ENCODE measurements at places on chromosomes 7 and 10.

DNA sequence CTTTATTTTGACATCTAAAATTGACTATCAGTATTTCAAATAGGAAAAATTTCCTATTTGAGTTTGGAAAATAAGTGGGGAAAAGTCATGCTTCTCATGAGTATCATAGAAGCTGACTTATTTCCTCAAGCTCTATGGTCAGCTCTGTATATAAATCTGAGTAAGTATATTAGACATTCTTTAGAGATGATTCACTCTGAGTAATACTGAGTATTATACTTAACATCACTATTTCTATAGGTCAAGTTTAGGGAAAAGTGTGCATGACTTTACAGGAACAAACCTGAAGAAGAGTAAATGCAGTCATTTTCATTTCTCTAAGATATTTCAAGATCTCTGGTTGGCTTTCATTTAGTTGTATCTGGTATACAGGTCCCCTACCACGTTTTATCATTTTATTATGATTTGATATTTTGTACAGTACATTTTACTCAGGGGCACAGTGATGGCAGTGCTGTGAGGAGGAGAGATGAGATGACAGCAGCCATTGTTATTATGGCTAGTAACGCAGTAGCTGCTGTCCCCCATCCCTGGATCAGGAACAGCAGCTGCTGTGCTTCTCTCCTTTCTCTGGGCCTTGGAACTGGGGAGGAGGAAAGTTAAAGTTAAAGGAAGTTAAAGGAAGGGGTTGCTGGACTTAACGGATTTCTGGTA lies 15.2 kb downstream of the SND1 start:
- DNase-seq: no peak

DNA sequence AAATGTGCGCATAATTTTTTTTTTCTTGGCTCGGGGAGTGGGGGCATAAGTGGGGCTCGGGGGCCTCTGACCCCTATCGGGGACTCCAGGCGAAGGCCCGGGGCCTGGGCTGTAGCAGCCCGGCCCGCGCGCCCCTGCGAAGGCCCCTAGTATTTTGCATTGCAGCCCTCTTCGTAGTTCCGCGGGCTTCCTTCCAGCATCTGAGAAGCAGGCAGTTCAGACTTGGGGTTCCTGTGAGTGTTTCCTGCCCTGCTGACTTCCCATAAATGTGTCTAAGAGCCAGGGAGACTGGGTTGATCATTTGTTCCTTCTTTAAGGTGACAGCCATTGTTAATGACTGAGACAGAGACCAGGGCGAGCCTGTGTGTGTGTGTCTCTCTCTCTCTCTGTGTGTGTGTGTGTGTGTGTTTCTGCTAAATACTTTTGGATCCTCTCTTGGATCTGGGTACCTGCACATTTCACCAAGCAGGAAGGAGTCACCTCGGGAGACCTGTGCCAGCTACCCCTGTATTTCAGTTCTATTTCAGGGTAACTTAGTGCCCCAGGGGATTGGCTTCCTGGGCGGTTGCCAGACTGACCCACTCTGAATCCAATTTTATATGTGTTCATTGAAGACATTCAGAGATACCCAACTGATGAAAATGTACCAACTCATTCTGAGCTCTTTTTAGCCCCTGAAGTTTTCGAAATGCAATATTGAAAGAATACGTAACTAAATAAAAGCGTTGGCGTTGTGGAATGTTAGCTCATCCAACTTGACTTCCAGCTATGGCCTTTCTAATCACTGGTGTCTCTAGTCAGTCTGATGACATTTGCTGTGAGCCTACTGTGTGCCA lies 805 bp downstream of the MSRB2 start:
- peak; percentile 40 for DNase-seq

DNA sequence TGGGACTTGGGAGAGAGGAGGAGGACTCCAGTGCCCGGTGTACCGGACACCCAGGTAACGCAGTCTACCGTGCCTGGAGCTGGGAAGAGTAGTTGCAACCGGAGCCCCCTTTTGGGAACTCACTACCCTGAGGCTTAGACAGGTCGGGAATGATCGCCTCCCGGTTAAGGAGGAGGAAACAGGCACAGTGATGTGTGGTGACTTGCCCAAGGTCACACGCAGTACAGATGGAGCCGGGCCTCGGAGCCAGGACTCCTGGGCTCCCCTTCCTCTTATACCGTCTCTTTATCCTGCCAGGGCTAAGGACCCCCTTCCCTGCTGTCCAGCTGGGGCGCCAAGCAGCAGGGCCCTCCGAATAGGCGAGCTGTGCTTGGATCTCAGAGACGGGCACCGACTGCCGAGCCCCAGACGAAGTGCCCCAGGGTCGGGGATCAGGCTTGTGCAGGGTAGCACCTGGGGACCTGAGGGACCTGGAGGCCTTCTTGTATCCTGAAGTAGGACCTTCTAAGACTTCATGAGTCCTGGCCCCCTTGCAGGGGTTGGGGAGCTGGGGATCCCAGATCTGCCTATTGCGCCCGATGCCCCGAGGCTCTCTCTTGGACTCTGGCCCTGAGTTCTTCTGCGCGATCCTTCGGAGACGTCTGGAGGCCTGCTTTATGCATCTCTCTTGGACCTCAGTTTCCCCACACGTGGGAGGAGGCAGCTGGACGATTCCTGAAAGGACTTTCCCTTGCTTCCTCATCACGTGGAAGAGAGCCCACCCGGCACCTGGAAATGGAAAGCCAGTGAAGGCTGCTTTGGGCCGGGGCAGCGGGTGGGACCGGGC lies 767 bp upstream of the CYP26A1 start:
- DNase-seq: no peak

- no peak for DNase-seq
These were observed 342.5 kb downstream of the PTPRN2 start for GRCh38 chr7:158244873-158245723.

GRCh38 chr7:22588351-22588750 lies 88.4 kb upstream of the STEAP1B start:
- DNase-seq: no peak

- DNase-seq: no peak
These were observed 80.7 kb downstream of the CUX1 start for GRCh38 chr7:101898106-101898505.

GRCh38 chr7:12564996-12565764 lies 5.3 kb upstream of the SCIN start:
- DNase-seq: no peak

DNA sequence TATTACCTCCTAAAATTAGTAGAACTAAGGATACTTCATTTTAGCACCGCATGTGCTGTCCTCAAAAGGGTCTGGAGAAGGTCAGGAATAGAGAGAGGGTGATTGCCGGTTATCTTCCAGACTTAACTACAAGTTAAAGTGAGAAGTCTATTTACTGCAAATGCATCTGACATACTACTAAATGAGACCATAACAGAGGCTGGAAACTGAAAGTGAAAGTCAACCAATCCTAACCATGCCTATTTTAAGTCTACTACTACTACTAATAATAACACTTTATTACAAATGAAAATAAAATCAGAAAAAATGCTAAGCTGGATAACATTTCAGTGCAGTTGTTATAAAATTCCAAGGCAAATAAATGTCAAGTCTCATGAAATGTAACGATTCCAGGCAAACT lies 244.7 kb downstream of the KIF20B start:
- DNase-seq: peak; percentile 22

- no peak for DNase-seq
These were observed 305.5 kb downstream of the C7orf25 start for GRCh38 chr7:42606193-42606905.

GRCh38 chr7:15313361-15313760 lies 248.5 kb downstream of the AGMO start:
- no peak for DNase-seq

DNA sequence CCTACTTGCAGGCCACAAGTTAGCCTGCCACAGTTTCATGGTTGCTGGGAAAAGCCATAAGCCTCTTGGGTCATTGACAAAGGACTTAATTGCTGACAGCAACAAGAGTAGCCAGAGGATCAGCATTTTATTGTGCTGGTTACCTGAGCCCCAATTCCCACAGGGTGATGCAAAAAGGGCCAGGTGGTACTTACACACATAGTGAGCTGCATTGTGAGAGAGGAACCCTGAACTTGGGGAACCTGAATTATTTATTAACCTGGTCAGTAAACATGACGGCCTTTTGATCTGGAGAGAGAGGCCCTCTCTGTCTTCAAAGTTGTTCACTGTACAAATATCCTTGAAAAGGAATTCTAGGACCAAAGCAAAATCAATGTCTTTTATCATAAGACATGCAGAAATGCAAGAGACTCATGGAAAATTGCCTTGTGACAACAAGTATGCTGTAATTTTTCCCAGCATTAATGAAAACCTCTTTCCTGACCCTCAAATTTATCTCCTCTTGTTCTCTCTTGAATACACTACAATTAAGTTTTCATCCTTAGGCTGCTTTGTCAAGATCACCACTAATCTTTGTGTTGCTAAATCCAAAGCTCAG lies 102.9 kb upstream of the PHYHIPL start:
- DNase-seq: no peak

DNA sequence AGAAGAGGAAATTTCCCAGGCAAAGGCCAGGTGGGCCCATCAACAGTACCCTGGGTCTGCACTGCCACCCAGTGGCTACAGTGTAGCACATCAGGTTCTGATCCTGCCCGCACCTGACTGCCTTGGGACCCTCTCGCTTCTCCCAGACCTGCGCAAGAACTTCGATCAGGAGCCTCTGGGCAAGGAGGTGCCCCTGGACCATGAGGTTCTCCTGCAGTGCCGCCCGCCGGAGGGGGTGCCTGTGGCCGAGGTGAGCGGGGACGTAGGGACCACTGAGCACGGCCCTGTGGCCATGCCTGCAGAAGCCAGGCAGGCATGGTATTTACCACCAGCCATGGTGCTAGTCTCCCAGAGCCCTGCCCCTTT lies 33.9 kb upstream of the SLC29A3 start:
- peak; percentile 27 for DNase-seq

DNA sequence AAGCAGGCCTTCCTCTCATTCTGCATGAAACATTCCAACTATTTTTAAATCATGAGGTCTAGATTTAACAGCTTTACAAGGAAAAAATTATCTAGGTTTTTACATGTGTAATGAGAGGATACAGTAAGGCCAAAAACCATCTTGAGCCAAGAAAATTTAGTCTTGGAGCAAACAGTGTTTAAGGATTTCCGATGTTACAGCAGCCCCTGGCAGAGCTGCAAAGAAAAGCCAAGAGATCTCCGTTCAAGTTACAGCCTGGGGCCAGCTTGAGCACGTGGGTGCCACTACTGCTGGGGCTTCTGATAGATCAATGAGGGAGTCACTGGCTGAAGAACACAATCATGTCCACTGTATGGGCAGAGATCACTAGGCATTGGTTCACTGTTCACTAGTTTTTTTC lies 156.2 kb downstream of the EVX1 start:
- no peak for DNase-seq

DNA sequence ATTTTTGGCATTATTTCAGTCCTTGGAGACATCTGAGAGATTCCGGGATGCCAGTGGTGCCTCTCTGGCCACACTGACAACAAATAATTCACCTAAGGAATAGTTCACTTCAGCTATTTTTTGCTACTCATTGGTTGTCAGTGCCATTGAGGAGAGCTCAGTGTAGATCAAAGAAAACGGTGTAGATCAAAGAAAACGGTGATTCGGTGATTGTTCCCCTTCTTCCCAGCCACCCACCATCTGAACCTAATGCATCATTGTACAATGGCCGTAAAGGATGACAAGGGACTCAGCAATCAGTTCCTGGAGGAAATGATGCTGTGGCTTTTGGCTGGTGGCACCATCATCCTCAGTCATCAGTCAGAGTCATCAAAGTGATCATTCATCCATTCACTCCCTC lies 80.6 kb downstream of the PTPRZ1 start:
- DNase-seq: no peak

GRCh38 chr7:25541094-25541821 lies 313.0 kb upstream of the NPVF start:
- DNase-seq: no peak

GRCh38 chr10:404346-404745 lies 269.1 kb downstream of the ZMYND11 start:
- DNase-seq: no peak

GRCh38 chr7:80420876-80421275 lies 91.0 kb downstream of the GNAT3 start:
- no peak for DNase-seq

DNA sequence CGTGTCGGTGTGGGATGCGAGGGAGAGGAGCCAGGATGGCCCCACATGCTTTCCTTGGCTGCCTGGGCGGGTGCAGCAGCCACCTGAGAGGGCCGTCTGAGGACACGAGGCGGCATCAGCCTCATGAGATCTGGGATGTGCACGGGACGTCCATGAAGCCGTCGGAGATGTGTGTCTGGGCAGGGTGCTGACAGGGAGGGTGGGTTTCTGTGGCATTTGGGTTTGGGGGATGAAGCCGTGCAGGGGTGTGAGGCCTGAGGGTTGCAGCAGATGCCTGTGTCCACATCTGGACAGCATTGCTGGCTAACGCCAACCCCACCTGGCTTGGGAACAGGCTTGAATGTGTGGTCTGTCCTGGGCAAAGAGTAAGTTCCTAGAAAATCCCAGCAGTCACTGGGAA lies 179.5 kb downstream of the DNAJB6 start:
- DNase-seq: no peak

DNA sequence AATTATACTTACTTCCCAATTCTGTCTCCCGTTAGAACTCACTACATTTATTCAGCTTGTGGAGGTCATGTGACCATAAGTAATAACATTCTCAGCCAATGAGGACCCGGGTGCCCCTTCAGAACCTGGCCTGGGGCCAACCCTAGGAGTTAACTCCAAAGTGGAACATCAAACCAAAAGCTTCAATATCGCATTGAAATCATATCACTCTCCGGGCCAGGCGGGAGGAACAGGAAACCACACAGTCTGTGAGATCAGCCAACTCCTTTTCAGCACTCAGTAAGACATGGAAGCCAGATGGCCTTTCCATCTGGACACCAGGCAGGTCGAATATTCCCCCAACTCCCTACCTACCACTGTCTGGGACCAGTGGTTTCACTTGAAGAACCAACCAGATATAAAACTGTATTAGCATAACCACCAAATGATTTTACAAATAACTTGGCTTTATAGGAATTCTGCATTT lies 5.5 kb downstream of the CREB3L2 start:
- peak; percentile 13 for DNase-seq

DNA sequence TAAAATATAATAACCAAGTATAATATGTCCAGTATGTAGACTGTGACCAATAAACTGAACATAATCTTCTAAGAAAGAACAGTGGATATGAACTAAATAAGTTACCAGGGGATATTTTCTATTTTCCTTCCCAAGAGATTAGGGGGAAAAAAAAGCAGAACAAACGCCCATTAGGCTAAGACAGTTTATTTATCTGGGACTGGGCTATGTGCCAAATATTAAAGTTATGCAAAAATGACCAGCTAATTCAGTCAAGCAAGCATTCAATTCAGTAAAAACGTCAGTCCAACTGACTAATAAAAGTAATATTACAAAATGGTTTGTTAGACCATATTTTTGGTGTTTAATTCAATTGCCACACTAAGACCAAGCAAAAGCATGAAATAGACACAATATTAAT lies 122.2 kb downstream of the TSPAN12 start:
- DNase-seq: no peak

- no peak for DNase-seq
These were observed 64.1 kb downstream of the MINDY3 start for GRCh38 chr10:15796098-15796759.
